ENCODE measurements at places on chromosomes 2 and 18.

DNA sequence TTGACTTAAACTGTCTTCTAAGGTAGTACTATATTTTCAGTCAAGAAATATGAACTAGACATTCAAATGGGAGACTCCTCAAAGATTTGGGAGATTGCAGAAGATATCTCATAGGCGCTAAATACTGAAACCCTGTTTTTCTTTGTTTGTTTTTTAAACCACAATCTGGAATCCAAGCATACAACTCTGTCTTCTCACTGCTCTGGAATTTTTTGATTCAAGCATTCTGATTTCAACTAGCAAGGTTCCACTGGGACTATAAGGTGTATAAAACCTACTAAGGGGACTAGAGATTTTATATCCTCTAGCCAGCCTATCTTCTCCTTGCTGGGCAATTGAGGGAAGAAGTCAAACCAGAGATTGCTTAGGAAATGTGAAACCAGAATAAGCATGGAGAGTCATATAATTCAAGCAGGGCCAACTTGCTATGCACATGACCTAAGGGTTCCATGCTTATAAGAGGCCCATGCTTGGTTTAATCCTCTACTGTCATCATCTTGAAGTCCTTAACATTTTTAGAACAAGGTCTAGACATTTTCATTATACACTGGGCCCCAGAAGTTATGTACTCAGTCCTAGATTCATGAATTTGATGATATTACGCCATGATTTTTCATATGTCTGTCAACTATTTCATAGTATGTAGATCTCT lies 405.5 kb downstream of the PARD3B start:
- DNase-seq: no peak

GRCh38 chr18:57980573-57981307 lies 63.3 kb upstream of the NEDD4L start:
- no peak for DNase-seq

DNA sequence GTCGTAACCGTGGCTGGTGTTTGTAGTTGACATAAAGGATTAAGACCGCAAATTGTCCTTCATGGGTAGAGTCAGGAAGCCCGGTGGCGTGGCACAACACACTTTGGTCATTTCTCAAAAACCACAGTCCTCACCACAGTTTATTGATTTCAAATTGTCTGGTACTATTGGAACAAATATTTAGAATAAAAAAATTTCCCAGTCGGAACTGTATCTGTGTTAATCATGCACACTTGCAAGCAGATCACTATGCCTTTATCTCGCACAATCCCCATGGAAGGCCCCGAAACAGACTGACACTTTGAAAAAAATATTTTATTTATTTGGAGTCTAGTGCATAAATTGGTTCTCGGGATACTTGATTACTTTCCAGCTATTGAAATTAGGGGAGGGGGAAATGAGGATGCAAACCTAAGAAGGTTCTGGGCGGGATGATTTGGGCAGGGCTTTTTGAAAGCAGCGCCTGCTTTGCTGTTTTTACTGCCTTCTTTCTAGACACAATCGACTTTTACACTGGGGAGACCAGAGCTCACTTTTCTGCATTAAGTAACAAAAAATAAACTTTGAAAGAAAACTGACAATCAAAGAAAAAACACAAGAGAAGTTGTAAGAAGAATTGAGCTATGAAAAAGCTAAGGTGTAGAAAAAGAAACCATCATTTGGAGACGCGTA lies 15.4 kb upstream of the HOXD1 start:
- DNase-seq: no peak

GRCh38 chr18:11860594-11861450 lies 9.6 kb downstream of the CHMP1B start:
- no peak for DNase-seq

- DNase-seq: no peak
Observed at GRCh38 chr2:100009743-100010142, 132.6 kb downstream of the AFF3 start.

DNA sequence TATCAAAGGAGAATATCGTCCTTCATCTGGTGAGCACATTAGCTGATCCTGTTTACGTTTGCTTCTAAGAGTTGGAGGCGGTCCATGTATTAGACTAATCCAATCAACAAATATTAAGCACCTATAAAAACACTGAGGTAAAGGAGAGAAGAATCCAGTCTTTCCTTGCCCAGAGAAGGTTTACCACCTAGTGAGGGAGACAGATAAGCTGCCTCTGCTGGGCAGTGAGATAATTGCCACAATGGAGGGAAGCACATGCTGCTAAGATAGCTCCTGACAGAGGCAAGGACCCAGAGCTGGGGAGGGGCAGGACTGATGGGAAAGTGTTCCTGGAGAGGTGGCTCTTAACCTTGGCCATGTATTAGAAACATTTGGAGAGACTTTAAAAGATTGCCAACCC lies 36.7 kb upstream of the ST8SIA5 start:
- no peak for DNase-seq

GRCh38 chr2:46073540-46074046 lies 223.6 kb upstream of the EPAS1 start:
- DNase-seq: no peak

- no peak for DNase-seq
Observed at GRCh38 chr2:11718606-11719005, 27.8 kb upstream of the LPIN1 start.

DNA sequence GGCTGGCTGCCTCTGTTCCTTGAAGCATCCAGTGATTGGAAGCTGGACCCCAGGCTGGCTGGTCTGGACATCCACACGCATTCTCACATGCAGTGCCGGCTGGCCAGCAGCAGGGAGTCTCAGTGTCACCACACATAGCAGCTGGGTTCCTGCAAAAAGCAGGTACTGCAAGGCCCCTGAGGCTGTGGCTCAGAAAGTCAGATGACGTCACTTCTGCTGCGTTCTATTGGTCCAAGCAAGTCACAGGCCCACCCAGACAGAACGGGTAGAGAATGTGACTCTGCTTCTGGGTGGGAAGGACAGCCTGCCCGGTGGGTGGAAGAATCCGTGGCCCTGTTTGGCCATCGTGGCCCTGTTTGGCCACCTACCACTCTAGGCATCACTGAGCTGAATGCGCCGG lies 51.3 kb upstream of the SPP2 start:
- DNase-seq: no peak

- DNase-seq: no peak
Observed at GRCh38 chr2:47265158-47265557, 110.0 kb upstream of the STPG4 start.

DNA sequence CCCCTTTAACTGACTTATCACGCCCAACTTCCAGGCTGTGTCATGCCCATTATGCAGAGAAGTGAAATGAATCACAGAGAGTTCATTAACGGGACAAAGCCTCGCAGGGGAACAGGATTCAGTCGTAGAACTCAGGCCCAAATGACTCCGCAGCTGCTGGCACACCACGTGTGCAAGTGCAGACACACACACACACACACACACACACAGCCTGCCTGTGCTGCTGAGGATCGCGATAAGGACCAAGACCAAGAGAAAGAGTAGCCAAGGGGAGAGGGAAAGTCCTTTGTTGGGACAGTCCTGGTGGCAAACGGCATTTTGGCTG lies 90.0 kb upstream of the TAF1B start:
- DNase-seq: no peak

DNA sequence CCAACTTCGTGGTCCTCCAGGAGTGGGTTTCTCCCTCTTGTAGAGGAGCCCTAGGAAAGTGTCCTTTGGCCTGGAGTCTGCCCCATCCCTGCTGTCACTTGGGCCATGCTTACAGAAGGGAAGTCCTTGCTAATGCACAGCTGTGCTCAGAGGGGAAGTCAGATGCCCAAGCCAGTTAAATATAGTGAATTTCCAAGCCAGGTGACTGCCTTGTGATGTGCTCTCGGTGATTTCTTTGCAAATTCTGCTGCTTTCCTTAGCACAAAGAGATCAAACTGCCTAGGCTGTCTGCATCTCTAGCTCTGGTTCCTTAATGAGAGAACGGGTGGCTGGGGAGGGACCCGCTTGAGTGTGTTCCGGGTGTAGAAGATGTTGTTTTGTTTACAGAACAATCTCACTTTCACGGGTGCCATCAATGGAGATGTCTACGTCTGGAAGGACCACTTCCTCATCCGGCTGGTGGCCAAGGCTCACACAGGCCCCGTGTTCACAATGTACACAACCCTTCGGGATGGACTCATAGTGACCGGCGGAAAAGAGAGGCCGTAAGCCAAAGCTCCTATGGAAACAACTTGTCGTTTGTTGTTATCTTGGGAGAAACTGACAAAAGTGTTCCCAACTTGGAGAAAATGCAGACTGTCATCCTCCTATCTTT lies 91.4 kb downstream of the RTN4 start:
- DNase-seq: no peak

DNA sequence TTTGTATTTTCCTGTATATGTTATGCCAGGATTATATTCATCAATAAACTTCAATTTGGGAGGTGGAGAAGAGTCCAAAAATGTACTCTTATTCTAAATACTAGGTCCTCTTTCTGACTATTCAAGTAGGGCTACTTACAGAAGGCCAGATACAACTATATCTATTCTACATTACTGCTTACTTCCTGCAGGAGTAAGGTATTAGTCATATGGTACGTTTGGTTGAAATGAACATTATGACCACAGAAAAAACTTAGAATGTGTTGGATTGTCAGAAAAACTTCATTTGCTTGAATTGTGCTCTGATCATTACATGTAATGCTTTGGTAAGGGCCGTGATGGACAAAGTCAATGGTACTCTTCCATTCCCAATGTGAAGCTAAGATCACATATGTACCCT lies 35.0 kb downstream of the STAT4 start:
- no peak for DNase-seq

GRCh38 chr18:59769129-59769865 lies 72.1 kb upstream of the CCBE1 start:
- DNase-seq: no peak

DNA sequence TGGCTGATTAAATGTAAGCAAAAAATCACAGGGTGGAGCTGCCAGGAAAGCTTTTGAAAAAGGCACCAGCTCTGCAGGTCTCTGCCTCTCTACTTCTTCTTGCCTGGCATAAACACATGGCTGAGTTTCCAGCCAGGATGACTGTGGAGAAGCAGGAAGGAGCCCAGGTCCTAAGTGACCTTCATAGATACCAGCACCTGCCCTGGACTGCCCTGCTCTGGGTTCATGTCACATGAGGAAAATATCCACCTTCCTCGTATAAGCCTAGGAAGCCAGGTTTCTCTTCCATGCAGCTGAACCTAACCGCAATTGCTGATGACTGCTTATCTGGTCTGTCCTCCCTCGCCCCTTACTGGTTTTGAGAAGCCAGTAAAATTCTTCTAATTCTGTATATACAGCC lies 47.8 kb upstream of the CREB1 start:
- DNase-seq: no peak

GRCh38 chr18:31399306-31400032 lies 22.9 kb downstream of the DSG4 start:
- DNase-seq: no peak

GRCh38 chr2:144323946-144324345 lies 196.0 kb downstream of the ZEB2 start:
- no peak for DNase-seq

DNA sequence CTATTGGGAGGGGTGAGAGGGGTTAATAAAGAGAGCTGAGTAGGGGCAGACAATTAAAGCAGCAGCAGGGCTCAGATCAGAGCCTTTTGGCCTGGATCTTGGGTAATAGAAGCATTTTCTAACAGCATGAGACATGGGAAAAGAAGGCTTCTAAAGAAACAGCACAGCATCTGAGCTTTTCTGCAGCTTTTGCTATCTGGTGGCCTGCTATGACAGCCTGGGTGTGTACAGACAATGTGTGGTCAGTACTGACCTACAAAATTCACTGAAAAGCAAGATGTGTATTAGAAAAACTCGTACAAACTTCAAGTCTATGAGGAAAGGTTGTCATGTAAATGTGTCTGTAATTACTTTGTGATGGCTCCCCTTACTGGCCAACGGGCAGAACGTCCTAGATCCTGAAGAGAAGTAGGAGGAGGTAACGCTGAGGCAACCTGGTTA lies 95.6 kb downstream of the GALNT3 start:
- no peak for DNase-seq

DNA sequence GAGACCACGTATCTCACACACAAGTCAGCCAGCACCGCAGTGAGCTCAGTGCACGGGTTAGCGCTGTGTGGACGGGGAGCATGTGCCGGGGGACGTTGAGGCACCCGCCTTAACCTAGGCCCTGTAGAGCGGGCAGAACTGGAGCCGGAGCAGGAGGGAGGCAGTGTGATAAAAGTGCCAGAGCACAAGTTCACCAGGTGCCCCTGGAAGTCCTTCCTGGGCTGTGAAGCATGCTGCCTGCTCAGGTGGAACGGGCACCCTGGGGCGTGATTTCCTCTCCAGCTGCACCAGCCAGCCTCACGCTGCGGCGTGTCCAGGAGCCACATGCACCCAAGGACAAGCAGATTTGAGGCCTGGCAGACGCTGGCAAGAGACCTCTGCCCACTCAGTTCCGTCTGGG lies 50.3 kb downstream of the ITGB1BP1 start:
- no peak for DNase-seq

DNA sequence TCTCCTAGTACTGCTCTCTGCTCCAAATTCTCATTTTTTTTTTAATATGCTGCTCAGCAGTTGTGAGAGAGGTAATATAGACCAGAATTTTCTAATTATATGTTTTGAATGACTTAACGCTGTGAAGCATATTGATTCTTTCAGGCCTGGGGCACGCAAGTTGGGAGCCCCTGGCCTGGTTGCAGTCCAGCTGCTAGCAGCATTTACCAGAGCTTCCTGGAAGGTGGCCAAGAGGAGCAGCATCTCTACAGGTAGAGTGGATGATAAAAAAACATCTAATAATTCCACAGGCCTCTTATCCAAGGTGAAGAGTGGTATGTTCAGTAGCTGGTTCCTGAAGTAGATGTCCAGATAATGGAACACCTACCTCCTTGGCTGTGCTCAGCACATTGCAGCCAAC lies 7.3 kb upstream of the UGP2 start:
- DNase-seq: no peak

- DNase-seq: no peak
Observed at GRCh38 chr2:234273887-234274584, 222.8 kb downstream of the ARL4C start.

DNA sequence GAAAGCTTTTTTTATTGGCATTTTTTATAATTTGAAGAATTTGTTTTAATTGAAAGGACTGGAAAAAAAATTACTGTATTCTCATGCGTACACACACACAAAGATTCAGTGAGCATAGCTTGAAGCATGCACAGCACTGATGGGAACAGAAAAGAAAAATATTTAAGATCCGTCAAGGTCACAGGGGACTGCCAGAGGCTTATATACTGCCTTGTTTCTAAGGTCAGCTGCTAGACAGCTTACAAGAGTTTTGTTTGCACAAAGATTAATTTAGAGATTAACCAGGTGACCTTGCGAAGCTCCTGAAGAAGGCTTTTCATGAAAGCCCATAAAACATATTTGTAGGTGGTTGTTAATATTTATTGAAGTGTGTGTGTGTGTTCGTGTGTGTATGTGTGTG lies 396.3 kb downstream of the TRIB2 start:
- no peak for DNase-seq

- no peak for DNase-seq
Observed at GRCh38 chr2:145919477-145919876, 1399.6 kb upstream of the ZEB2 start.

- DNase-seq: no peak
Observed at GRCh38 chr2:215903203-215903602, 110.1 kb downstream of the MREG start.

- DNase-seq: no peak
Observed at GRCh38 chr2:120596191-120596811, 139.4 kb upstream of the GLI2 start.

Measured in omental fat pad (tissue), 4 donors.